NCI-H1092 treated with DMSO at 0.1 percent for 48 hours (cell line): ENCODE measurements at places on chromosomes 16 and 17.

GRCh38 chr16:67847064-67847861 lies at the start of gene CENPT:
Gene CENPT, minus strand, starts transcription at chr16:67847693. Its CDS starts 13,834 bp downstream, at chr16:67833859.
- DNase-seq = no peak

GRCh38 chr16:80175011-80175410 lies 365.8 kb upstream of the DYNLRB2 start:
- DNase-seq = no peak

DNA sequence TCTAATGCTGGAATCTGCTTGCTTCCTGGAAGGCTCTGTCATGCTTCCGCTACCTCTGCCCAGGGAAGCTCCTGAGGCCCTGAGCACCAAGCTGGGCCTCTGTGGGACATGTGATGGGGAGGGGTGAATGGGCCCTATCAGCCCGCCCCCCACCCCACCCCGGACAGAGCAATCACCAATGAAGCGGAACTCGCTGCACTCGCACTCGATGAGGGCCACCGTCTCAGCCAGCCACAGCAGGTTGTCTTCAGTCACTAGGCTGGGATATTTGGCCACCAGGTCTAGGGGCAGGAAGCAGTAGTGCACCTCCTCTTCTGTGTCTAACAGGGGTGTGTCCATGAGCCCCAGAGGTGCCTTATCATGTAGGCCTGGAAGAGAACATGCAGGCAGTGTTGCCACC lies 23.6 kb downstream of the KCTD19 start:
- no peak for DNase-seq

DNA sequence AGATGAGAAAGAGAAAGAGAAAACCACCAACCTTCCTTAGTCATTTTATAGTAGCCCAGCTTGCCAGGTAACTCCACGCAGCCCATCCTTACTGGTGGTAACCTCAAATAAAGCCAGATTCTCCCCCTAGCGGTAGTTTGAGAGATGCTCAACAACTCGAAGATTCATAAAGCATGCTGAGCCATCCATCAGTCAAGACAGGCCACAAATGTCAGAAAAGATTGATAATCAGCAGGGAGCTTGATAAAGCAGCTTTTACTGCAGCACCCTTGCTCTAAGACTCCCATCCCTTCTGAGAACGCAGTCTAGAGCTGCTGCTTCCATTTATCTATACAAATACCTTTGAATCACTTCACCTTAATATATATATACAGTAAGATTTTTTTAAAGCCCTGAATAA lies 451.5 kb upstream of the HSBP1 start:
- DNase-seq = peak; percentile 69

GRCh38 chr17:29569245-29569950 lies 897 bp downstream of the TP53I13 start:
- no peak for DNase-seq

DNA sequence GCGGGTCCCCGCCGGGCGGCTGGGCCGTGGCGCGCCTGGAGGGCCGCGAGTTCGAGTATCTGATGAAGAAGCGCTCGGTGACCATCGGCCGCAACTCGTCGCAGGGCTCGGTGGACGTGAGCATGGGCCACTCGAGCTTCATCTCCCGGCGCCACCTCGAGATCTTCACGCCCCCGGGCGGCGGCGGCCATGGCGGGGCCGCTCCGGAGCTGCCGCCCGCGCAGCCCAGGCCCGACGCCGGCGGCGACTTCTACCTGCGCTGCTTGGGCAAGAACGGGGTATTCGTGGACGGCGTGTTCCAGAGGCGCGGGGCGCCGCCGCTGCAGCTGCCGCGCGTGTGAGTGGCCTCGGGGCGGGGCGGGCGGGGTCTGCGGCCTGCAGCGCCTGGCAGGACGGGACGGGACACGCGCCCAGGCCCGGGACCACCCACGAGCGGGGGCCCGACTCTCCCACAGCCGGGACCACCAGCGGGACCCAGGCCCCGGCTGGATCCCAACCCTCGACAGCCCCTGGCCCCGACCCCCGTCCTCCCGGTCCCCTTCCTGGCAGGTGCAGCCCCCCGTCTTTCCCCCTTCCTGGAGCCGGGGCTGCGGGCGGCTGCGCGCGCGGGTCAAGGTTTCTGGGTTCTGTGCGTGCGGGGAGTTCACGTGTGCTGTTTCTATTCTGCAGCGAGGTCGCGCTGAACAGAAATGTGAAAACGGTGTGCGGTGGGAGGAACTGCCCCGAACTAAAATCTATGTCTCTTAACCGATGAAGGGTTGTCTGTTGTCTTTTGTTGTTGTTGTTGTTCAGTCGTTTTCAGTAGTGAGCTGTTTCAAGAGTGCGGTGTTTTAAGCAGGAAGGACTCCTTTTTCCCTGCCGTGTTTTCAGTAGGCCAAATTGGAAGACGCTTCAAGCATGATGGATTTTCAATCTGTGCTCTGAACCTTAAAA lies 705 bp downstream of the FOXK2 start:
- no peak for DNase-seq

GRCh38 chr17:82858376-82859126 lies 18.7 kb upstream of the ZNF750 start:
- no peak for DNase-seq

DNA sequence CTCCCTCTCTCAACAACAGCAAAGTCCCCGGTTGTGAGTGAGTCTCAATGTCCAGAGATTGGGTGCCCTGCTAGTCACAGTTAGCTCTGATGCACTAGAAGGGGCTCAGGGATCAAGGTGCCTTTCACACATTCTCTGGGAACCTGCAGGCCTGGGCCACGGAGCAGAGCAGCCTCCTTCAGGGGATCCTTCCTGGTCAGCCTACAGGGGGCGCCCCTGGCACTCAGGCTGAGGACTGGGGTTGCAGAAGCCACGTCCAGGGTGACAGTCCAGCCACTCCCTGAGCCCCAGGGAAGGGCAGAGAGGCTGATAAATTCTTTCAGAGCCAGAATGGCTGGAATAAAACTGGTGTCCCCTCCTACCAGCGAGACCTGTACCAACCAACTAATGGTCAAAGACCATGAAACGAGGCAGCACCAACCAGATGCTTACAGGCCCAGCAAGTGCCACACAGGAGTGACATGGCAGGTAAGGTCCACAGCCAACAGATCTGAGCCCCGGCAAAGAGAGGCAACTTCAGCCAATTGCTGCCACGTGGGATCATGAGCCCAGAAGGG lies 43.5 kb downstream of the ST3GAL2 start:
- DNase-seq = peak; percentile 13

DNA sequence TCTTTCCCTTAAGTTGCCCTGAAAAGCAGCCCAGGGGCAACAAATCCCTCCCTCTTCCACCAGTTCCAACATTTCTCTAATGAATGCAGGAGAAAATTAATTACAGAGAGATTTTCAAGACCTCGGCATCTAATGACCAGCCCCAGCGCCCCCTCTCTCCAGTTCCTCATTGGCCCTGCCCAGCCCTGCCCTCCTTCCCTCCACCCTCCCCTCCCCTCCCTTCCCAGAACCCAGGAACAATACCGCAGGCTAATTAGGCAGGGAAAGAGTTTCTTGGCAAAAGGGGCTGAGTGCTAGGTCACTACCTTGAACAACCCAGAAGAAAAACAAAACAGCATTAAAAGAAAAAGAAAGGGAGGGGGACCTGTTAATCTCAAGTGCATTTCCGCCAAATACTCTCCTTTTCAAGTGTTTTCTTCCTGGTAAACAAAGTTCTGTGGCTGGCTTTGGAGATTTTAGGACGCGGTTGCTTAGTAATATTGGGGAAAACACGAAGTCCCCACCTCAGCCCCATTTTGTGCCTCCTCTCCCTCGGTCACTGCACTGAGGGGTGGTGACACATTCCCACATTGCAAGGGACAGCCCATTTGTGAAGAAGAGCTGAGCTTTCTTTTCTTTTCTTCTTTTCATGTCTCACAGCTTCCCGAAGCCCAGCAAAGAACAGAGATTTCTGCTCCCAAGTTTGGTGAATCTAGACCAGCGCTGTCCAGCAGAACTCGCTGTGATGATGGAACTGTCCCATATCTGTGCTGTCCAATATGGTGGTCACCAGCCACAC lies 215.4 kb downstream of the SOX9 start:
- DNase-seq = no peak

DNA sequence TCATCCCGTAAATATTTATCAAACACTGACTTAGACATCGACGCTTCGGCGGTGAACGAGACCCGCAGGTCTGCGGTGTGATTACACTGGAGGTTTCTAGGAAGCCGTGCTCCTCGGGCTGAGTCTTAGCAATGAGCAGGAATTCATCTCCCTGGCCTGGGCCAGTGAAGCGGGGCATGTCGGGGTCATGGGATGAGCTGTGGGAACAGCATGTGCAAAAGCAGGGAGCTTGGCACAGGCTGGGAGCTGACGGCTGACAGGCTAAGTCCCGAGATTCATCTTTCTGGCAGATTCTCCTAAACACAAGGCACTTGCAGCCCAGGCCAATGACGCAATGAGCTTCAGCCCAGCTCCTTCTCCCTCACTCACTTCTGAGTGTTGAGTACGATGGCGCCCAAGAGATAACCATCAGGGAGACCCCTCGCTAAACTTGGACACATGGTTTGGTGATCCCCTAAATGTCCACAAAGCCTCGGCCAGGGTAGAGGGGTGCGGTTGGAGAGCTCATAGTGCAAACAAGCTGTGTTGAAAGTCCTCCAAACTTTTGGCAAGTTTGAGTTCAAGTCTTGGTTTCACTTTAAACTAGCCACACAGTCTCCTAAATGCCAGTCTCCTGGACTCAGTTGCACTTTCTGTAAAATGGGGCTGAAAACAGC lies 12.8 kb downstream of the CRISPLD2 start:
- no peak for DNase-seq

- DNase-seq = no peak
These were observed 49.5 kb downstream of the SRCIN1 start for GRCh38 chr17:38556239-38556638.

GRCh38 chr17:29080965-29081364 lies 38.0 kb downstream of the PIPOX start:
- no peak for DNase-seq

DNA sequence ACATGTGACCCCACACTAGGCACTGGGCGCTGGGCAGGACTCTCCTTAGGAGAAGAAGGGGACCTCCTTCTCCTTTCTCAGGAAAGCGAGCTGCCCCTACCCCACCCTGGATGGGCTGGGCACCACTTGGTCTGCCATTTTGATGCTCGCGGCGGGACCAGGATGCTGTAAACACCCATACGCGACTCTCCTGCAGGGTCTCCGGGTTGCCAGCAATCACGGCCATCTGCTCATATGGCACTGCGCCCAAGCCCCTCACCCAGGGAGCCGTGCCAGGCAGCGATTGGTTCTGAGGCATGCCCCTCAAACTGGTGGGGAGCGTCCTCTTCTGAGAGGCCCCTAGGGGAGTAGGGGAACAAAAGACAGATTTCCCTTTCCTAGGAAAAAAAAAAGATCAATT lies 99.0 kb downstream of the C16orf78 start:
- DNase-seq = peak; percentile 79

GRCh38 chr17:28532050-28532960 lies 20.1 kb downstream of the UNC119 start:
- DNase-seq = no peak

DNA sequence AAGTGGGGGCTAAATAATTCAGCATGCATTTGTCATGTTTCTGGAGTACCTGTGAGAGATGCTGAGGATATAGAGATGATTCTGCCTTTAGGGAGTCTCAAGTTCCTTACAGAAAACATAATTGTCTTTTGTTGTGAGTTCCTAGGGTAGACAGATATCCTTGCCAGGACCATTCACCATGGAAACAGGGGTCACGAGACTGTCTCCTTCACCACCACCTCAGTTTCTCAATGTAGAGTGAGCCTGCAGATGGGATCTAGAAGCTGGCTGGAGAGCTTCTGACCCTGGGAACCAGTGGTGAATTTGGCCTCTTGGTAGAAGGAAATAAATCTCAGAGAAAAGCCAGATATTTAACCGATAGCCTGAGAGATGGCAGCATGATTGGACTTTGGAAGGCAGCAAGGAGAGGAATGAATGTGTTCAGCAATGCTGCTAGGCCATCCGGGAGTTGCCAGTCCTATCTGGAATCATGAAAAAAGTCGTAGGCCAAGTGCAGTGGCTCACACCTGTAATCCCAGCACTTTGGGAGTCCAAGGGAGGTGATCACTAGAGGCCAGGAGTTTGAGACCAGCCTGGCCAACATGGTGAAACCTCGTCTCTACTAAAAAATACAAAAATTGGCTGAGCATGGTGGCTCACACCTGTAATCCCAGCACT lies 7.4 kb upstream of the HDAC5 start:
- no peak for DNase-seq

DNA sequence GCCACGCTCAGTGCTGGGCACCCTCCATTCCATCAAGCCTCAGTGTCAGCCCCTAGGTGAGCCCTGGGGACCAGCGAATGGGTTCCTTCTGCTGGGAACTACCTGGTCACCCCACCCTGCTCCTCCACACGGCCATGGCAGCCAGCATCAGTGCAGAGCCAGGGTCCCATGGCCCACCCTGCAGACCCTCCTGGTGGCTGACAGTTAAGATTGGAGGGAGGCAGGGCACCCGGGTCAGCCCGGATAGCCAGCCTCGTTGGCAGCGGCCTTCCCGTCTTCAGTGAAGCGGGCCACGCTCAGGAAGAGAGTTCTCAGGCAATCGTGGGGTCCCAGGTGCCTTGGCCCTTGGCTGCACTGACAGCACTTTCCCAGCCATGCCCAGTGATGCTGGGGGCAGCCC lies 37.1 kb upstream of the ACSF3 start:
- DNase-seq = no peak

DNA sequence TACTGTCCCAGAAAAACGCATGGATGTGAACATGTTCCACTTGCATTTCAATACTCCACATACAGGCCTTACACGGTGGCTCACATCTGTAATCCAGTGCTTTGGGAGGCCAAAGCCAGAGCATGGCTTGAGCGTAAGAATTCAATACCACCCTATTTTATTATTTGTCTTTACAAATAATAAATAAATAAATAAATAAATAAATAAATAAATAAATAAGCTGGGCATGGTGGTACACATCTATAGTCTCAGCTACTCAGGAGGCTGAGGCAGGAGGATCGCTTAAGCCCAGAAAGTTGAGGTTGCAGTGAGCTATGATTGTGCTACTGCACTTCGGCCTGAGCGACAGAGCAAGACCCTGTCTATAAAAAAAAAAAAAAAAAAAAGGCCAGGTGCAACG lies 53.9 kb downstream of the PLXDC1 start:
- DNase-seq = no peak

DNA sequence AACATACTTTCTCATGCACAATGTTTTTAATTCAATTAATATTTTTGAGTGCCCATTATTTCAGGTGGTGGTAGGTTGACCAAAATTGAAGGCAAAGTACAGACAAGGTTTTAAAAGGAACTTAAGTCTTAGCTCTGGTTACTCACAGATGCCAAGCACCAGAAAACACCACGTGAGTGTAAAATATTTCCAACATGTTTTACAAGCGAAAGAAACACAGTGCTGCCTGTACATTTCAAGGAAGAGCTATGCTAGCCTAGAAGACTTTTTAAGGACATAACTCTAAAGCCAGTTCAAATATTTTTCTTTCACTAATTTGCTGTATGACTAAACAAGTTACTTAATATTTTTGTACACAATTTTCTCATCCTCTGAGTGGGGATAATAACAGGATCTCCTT lies 736.4 kb upstream of the GOT2 start:
- DNase-seq = no peak

- no peak for DNase-seq
These were observed 143.7 kb downstream of the ABCC12 start for GRCh38 chr16:48011878-48012658.
